ENCODE measurements at places on chromosomes 3 and 15.
A peak's percentile ranks its signal among the peaks of the same experiment; 100 is the strongest.

GRCh38 chr15:68797191-68797590 lies 23.5 kb downstream of the ANP32A start:
- DNase-seq, result no peak

DNA sequence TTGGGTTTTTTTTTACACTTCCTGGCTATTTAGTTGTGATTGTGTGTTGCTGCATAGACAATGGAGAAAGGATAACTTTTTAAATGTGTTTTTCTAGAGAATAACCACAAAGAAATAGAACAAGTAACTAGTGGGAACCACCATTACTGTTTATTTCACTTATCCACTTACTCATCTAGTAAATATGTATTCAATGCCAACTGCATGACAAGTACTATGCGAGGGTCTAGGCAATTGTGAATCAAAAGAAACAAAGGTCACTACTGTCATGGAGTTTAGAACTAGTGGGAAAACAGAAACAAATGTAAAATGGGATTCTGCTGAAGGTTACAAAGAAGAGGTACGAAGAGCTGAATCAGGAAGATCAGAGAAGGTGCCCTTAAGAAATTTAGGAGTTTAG lies 600.9 kb upstream of the ROBO2 start:
- no peak for DNase-seq

GRCh38 chr3:121855555-121855954 lies 20.5 kb downstream of the EAF2 start:
- peak; percentile 11 for DNase-seq

DNA sequence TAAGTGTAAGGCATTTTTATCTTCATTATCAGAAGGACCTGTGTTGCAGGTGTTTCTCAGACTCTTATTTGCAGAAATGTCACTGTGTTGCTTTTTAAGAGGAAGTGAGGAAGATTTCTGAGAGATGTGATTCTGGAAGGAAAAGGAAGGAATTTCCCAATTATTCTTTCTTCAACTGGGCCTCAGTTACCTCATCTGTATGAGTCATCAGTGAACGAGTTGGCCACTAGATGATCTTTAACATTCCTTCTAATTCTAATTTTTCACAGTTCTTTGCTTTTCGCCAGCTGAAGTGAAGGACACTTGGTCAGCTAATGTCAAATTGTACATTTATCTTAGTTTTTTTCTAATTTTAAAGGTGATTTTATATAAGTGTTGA lies 28.9 kb downstream of the CLEC3B start:
- no peak for DNase-seq

DNA sequence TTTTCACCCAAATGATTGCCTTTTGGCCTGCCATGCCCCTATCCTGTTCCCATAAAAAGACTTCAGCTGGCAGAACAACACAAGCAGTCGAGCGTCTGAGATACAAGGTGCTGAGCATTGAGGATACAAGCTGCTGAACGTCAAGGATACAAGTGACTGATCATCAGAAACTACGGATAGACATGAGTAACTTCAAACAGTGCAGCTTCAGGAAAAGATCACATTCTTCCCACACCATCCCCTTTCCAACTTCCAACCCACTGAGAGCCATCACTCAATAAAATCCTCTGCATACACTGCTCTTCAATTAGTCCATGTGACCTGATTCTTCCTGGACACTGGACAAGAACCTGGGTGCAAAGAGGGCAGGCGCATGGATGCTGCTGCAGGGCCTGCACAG lies 1198.9 kb downstream of the ROBO2 start:
- no peak for DNase-seq

DNA sequence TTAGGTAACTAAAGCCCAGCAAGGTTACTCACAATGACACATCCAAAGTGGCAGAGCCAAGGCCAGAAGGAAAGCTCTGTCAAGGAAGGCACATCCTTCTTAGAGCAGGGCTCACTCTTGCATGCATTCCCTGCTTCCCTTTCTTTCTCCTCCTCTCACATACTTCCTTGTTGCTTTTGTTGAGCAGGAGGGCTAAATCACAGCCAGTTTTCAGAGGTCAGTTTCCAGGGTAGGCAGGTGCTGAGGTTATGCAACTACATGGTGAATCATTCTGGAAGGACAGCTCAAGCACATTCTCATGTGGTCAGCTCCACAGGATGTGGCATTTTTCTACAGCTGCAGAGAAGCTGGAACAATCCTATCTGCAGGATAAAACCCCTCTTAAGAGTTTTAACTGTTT lies 275.6 kb downstream of the ZNF621 start:
- no peak for DNase-seq

- DNase-seq, result no peak
These were observed 141.8 kb upstream of the ATP11B start for GRCh38 chr3:182651461-182651860.

GRCh38 chr3:42667523-42668412 lies 14.3 kb downstream of the ZBTB47 start:
- no peak for DNase-seq

- no peak for DNase-seq
These were observed 23.7 kb downstream of the LRRK1 start for GRCh38 chr15:100942656-100943425.

DNA sequence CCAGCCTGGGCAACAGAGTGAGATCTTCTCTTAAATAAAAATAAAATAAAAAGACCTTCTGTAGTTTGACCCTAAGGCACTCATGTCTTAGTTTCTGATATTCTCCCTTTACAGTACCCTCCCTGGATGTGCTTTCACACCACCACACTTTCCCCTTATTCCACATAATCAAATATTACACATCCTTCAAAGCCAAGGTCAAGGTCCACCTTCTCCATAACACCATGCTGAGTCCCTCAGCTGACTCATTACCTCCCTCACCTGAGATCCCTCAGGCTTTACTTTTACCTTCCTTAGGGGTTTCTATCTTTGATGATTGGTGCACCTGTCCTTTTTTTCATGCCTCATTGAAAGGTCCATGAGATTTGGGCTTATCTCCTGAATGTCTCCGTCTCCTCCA lies 25.5 kb upstream of the MNS1 start:
- no peak for DNase-seq

DNA sequence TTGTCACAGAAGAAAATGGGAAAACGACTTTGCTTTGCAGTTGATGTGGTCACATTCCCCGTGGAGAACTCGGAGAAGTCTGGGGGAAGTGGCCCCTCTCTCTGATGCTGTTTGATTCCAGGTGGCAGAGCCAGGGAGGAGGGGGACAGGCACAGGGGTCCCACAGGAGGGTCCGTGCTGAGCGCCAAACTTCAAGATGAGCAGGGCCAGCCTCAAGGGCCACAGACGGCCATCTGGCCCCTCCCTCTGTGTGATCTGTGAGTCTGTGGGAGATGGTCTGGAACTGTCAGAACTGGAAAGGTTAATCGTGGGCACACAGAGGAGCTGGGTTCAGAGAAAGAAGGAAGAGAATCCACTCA lies 23.1 kb upstream of the CORO2B start:
- DNase-seq, result no peak

DNA sequence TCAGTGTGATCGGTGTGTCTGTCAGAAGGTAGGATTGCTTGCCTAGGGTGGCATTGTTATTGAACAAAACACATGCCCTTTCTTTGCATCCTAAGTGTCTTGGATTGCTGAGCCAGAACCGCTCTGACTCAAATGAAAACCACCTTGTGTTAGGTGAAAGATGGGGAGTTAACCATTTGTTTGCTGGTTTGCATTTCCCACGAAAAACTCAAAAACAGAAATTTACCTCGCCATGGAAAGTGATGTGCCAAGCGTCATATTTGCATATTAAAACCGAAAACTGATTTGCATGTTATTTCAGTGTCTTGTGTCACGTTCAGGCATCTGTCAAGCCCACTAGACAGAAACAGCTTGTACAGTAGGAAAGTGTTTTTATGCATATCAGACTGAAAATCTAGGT lies 474.6 kb upstream of the TPRG1 start:
- no peak for DNase-seq

DNA sequence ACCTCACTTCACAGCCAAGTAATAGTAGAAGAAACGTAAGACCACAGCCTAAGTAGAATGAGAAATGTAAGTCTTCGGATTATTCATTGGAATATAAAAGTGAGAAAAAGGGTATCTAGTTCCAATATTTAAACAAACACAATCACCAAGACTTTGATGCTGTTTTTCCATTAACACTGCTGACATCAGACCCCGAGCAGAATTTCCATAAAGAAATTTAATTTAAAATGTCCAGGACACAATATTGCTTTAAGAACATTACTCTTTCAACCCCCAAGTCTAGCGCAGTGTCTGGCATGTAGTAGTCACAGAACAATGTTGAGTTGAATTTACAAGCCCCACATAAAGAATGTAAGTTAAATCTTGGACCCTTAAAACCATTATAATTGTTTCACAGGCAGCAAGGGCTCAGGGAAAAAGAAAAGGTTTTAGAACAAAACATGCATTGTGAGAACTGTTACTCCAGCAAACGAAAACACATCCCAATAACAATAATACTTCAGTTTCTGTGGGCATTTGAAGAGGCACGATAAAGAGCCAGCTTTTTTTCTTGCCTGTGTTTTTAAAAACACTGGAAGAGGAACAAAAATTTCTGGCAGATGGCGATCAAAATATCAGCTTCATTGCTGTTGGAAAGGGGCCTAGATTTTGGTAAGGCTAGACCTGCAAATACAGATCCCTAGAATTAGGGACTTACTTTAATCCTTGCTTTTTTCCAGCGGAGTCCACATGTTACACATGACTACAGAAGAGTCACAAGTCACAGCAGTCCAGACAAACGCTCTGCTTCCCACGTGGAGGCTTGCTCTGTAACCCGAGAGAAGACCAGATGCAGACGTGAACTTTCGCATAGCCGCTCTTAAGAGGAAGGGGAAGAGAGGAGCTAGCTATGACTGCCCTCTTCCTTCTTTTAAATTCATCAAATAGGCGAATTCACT lies 77.9 kb upstream of the IGSF10 start:
- no peak for DNase-seq

- DNase-seq, result no peak
These were observed 120.3 kb downstream of the MYO9A start for GRCh38 chr15:71997691-71998090.

GRCh38 chr3:57978316-57978715 lies 29.9 kb upstream of the FLNB start:
- no peak for DNase-seq

GRCh38 chr3:12175137-12175593 lies 16.5 kb upstream of the TIMP4 start:
- DNase-seq, result no peak

GRCh38 chr3:160602259-160602658 lies 36.9 kb upstream of the KPNA4 start:
- no peak for DNase-seq

- no peak for DNase-seq
These were observed 8.4 kb downstream of the ACSBG1 start for GRCh38 chr15:78225783-78226541.

DNA sequence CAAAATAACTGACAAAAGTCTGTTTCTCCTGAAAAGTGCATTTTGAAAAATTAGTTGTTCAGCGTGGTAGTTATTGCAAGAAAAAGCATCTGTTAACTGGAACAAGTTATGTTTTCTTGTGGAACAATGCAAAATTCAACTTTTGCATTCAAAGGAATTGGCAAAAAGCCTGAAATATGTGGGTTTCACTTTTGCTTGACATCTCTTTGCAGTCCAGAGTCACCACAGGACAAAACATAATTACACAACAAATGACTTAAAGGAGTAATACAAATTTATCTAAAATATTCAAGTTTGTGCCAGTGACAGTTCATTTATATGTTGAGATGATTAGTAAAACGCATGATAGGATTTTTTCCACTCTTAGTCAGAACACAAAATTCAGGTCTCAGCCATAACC lies 96.3 kb upstream of the P2RY1 start:
- DNase-seq, result no peak

GRCh38 chr3:12345141-12345561 lies 56.3 kb downstream of the PPARG start:
- DNase-seq, result no peak

DNA sequence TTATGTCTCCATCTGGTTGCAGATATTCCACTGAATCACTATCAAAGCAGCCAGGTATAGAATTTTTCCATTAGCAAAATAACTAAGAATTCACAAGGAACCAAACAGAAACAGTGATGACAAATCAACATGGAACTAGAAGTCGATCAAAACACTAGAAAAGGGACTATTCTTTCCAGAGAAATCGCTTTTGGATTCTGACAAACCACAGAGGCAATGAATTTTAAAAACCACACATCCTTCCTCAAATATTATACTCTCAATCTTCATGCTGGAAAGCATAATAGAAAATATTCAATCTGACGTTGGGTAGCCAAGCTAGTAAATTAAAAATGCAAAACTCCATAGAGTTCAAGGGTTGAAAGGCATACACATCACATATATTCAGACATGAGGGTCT lies 93.2 kb upstream of the PPIB start:
- no peak for DNase-seq

DNA sequence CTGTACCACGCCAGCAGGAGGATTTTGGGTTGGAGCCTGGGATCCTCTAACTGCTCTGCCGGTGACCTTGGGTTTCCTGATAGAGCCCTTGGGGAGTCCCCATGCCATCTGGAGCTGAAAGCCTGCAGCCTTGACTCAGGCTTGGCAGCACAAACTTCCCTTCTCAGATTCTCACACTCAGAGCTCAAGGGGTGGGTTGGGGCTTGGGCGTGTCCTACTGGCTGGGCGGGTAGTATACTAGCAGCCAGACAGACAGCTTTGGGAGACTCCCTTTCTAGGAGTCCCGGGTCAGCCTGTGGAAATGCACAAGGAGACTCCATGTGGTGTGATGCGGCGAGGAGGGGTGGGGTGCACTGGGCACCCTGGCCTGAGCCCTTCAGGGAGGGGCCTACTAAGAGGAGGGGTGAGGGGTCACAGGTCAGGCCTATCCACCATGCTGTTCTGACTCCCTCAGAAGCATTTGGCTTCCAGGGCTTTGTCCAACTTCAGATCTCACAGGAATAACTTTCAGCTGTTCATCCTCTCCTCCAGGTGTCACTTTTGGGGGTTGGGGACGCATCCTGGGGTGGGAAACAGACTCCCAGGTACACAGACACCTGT lies 21.6 kb upstream of the PLXNA1 start:
- no peak for DNase-seq

GRCh38 chr3:156772588-156773206 lies 53.5 kb upstream of the LEKR1 start:
- no peak for DNase-seq

DNA sequence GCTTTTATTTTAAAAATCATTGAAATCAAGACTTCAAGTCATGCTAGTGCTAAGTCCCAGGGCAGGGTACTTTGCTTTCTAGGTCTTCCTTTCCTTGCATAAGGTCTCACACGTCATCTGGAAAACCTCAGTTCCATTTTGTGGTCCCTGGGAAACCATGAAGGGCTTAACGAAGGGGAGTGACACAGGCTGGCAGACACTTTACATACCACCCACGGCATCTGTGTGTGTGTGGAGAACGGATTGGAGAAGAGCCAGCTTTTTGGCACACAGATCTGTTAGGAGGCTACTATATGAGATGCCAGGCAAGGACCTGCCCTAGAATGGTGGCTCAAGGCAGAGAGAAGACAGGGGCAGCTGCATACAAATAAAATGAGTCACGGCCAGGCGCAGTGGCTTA lies 107.5 kb upstream of the NSMCE3 start:
- no peak for DNase-seq

All from CD4-positive, alpha-beta T cell treated with Interleukin-2 at 100 ng/mL for 4 hours (primary cell).